Esophagus squamous epithelium (tissue), 5 donors: ENCODE measurements at places on chromosomes 3 and 15.

- no peak for DNase-seq
Measured at GRCh38 chr3:85148036-85148435, 189.2 kb downstream of the CADM2 start.

GRCh38 chr3:141308588-141309218 is 59.6 kb upstream of the ZBTB38 start:
- DNase-seq, result no peak

GRCh38 chr3:43764471-43764870 is 73.7 kb downstream of the ABHD5 start:
- DNase-seq, result no peak

GRCh38 chr3:183114384-183115178 is 15.3 kb upstream of the MCCC1 start:
- DNase-seq, result no peak

GRCh38 chr3:73448041-73448440 is 176.7 kb downstream of the PDZRN3 start:
- DNase-seq, result no peak

DNA sequence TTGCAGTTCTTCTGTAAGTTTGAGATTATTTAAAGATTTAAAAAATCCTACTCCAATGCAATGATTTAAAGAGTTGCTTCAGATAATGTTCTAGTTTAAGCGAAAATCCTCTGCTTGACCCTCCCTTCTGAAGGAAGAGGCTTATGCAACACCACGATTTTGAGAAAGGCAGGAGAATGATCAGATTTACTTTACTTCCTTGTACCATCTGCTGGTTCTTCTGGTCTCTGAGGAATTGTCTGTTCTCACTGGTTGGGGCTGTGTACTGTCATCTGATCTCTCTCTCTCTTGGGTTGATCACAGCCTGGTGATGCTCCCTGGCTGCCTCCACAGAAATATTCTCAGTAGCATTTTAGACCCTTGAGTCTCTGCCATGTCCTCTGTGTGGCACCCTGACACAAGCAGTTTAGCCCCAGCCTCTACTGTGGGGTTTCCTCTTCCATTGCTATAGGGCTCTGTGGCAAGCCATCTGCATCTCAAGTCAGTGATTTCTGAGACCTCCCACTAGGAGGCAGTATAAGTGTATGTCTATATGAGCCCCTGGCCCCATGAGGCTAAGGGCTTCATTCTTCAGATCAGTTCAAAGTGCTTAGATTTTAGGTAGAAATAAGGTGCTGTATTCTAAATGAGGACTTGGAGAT is 50.8 kb upstream of the PLAAT1 start:
- no peak for DNase-seq

GRCh38 chr3:13420045-13420830 is at the start of gene NUP210:
TSS of gene NUP210 (minus strand) at chr3:13420322. CDS start at chr3:13420226, 96 bp downstream.
- DNase-seq, result no peak

DNA sequence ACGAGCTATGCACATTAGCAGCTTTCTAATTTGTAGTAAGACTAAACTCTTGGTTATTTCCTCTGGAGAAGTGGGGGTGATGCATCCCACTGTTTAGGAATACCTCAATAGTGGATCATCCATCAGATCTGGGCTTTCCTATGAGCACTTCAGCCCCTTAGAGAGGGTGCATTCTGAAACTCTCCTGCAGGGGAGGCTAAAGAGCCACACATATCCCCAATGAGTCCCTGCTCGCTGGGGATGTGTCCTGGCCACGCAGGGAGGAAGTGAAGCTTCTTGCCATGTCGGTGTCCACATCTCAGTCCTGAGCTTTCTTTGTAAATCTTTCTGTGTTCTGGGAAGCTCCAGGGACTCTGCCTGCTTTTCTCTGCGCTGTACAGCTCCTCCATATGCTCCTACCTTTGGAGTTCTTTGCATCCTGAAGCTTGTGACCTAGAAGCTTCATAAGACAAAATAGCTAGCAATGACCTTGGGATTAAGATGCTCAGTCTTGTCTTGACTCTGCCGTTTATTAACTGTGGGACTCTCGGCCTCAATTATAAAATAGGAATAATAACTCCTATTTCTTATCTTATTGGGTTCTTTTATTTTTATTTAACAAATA is 28.3 kb upstream of the MASP1 start:
- DNase-seq, result no peak

- no peak for DNase-seq
Measured at GRCh38 chr3:162632672-162633071, 1136.1 kb downstream of the OTOL1 start.

- no peak for DNase-seq
Measured at GRCh38 chr15:33699145-33699544, 269.2 kb upstream of the CHRM5 start.

DNA sequence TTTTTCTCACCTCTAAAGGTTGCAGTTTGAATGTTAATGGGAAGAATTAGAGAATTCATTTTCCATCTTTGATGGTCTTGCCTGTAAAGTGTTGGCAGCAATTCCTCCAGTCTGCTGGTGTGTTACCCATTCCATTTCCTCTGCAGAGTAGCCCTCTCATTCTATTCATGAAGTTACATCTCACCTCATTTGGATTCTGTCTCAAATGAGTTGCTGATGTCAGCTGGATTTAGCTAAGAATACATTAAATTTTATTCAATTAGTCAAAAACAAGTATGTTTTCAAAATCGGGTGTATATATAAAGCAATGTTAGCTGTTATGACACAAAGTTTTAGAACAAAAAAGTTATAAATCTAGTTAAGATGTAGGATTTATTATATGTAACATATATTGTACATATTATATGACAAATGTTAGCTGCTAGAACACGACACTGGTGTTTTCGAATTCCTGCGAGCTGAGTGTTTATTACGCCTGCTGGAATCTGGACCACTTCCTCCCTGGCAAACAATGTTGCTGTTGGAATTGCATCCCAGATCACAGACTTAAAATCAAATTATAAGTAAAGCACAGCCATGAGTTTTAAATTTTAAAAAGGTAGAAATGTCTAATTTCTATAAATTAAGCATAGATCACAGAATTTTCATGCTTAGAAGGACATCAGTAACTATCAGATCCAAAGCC is 516.2 kb downstream of the OCA2 start:
- DNase-seq, result no peak

DNA sequence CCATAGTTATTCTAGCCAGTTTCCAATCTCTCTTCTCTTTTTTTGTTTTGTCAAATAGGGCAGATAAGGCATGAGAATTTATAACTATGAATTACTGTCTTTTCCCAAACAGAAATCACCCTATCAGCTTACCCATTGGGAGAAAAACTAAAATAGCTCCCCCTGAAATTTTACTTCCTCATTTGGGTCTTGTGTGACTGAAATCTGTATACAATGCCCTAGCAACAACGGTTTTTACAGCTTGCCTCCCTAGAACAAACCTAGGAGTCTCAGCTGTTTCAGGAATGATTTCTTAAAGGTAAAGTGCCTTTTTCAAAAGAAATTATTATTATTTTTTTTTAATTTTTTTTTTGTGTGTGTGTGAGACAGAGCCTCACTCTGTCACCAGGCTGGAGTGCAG is 56.8 kb downstream of the CD86 start:
- no peak for DNase-seq

- DNase-seq, result no peak
Measured at GRCh38 chr3:156383441-156384025, 171.4 kb downstream of the SSR3 start.

DNA sequence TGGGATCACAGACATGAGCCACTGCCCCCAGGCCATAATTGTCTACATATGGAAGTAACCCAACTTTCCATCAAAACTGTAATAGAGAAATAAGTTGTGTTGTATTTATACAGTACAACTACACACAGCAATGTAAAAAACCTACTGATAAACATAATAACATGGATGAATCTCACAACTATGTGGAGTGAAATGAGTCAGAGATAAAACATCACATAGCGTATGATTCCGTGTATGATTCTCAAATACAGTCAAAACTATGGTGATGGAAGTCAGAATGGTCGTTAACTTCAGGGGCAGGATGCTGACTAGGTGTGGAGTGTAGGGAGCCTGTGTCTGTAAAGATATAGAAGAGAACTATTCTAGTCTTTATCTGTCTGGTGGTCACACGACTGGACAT is 332.7 kb upstream of the SLCO3A1 start:
- DNase-seq, result no peak

DNA sequence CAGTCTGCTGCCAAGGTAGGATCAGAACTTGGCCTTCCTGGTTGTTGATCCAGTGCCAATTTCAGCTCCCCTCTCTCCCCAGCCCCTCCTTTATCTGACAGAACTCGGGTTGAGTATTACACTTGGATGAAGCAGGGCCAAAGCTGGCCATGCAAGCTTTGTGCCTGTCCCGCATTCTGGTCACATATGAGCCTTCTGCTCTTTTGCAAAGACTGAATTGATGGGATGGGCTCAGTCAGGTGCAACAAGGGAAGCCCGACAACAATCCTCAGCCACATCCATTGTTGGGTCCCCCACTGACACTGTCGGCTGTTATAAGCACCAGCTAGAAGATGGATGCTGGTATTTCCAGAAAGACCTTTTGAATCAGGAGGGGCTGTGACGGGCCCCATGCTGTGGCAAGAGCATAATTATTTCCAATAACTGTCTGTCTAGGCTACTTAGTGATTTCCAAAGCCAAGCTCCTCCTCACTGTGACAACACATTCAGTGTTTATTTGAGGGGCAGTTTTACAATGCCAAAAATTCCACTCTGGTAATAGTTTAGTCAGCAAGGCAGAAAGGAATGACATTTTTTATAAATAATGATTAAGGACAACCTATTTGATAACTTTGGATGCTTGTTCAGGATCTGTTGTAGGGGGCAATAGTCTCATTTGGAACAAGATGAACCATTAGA is 146.8 kb upstream of the FRMD4B start:
- DNase-seq, result no peak

GRCh38 chr3:177787279-177788041 is 590.2 kb upstream of the TBL1XR1 start:
- no peak for DNase-seq

DNA sequence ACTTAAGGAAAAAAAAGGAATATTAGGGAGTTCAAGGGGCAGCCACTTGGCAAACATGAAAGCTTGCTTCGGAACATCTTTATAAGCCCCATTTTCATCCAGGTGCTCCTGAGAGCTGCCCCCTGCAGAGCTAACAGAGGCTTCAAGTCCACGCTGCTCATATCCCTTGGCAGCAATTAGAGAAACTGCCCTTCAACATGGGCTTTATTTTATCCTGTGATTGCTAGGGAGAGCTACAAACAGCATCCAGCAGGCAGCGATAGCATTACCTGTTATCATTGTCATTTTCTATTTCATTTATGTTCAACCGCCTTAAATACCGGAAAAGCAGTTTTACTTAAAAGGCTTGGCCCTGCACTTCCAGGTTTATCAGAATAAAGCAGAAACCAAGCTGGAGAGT is 68.4 kb upstream of the MCTP2 start:
- no peak for DNase-seq

DNA sequence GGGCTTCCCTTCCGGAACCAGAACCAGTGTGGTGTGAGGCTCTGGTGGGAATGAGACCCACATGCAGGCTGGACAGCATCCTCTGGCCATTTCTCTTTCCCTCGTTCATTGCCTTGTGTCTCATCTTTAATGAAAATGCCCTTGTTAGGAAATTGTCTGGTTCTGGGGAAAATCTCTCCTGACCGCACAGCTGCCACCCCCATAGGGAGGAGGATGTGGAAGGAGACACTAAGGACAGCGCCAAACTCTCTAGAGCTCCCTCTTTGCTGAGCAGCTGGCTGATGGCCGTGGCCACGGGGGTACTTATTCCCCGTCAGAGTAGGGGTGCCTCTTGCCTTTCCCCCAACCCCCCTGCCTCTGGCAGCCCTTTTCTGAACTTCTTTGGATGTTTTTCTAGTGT is 297.6 kb upstream of the C2CD4B start:
- no peak for DNase-seq

GRCh38 chr3:56113231-56113630 is 355.0 kb downstream of the ERC2 start:
- DNase-seq, result no peak

DNA sequence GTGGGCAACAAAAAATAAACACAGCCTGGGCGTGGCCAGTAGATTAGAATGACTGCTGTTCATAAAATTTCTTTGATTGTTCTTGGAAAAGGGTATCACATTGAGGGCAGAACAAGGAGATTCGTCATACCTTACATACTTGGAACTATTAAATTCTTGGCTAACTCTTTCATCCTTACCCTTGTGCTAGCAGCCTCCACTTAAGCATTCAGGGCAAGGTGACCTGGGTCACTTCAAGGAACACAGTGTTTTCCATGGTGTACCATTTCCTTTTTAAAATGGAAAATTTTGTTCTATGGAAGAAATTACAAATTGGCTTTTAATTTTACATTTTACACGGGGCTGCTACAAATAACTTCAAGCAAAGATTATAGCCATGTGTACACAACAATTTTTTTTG is 60.8 kb downstream of the MINDY4B start:
- DNase-seq, result no peak

DNA sequence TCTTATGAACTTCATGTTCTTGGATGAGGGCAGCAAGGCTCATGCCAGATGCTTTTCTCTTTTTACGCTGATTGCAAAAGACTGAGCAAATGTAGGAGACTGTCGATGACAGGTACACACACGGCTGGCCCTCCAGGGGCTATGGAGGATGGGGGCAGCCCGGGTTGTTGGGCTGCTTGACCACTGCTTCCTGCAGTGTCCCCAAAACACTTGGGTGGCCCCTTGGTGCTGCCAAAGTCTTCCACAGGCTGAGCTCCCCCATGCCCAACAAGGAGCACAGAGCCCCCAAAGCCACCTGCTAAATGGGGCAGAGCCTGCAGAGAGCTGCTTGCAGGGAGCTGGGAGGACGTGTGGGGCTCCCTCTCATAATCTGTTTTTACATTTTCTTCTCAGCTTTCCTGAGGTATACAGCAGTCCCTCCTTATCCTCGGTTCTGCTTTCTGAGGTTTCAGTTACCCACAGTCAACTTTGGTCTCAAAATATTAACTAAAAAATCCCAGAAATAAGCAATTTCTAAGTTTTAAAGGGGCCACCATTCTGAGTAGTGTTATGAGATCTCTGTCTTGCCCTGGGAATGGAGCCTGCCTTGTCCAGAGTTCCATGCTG is 7.3 kb downstream of the PRR23E start:
- no peak for DNase-seq

GRCh38 chr3:59430341-59430740 is 380.5 kb upstream of the CFAP20DC start:
- DNase-seq, result no peak

GRCh38 chr3:197458906-197459470 is 96.8 kb downstream of the BDH1 start:
- DNase-seq, result no peak

DNA sequence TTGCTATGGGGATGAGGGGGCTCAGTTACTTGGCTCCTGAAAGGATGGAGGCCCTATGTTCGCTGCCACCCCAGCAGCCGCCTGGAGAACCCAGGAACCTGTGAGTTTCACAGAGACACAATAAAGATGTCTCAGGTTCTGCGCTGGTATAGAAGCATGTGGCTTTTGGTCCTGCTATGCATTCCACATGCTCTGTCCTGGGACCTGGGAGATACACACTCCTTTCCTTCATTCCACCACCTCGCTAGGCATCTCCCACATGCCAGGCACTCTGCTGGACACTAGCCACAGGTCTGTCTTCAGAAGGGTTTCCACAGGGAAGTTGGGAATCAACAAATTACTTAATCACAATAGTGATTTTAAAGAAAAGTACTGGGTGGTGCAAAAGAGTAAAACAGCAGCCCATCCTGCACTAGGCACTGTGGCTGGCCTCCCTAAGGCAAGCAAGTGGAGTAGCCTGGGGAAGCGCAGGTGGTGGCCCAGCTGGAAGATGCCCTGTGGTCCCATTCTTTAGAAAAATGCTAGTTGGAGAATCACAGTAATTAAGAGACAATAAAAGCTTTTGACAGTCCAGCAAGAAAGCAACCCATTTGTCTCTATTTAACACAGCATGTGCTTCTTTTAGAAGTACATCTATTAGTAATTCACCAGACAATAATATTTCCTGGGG is 408.9 kb upstream of the WNT5A start:
- DNase-seq, result no peak
